PC-9 (cell line): ENCODE measurements at places on chromosomes 1 and 21. TPM values are rescaled to one million over a fixed set of nuclear protein-coding genes. Genes with fewer than 3 reads are reported as not detected.

- DNase-seq: no peak
Observed at GRCh38 chr21:29181799-29182470, 51.5 kb downstream of the MAP3K7CL start.

GRCh38 chr1:60655679-60656355 lies 426.5 kb upstream of the NFIA start:
- no peak for DNase-seq

DNA sequence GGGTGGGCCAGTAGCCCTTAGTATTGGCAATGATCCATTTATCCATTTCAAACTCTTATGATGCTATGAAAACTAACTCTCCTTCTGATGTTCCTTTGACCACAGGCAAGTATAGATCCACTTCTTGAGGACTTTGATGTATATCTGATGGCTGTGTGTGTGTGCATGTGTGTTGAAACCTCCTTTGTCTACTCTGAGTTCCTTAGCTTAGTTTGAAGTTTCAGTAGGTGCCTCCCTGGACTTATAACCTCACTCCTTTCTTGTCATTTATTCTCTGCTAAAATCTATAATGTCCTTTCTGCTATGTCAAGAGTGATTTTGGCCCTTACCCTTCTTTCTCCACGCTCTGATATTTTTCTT lies 409.3 kb downstream of the PRDM2 start:
- no peak for DNase-seq

DNA sequence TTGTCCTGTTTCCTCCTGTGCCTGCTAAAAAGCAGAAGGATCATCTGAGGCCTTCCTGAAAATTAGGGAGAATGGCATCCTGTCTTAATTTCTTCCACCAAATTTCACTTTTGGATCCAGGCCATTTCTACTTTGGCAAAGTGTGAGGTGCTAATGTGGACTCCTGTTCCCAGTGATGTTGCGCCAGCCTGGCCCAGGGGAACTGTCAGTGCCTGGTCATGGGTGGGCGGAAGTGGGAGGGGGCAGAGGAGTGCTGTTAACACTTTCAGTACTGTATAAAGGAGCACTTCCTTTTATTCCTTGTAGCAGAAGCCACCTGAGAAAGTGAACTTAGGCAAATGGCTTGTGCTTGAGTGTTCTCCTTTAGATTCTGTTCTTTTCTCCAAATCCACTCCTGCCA lies 19.9 kb downstream of the ELAPOR1 start:
- no peak for DNase-seq

The PPP1R15B gene
- total RNA-seq: 37.3 and 40.9 TPM in 2 replicates
